ENCODE measurements at places on chromosomes 2 and 18.

- no peak for DNase-seq
These were observed 16.9 kb upstream of the CYRIA start for GRCh38 chr2:16682431-16683118.

DNA sequence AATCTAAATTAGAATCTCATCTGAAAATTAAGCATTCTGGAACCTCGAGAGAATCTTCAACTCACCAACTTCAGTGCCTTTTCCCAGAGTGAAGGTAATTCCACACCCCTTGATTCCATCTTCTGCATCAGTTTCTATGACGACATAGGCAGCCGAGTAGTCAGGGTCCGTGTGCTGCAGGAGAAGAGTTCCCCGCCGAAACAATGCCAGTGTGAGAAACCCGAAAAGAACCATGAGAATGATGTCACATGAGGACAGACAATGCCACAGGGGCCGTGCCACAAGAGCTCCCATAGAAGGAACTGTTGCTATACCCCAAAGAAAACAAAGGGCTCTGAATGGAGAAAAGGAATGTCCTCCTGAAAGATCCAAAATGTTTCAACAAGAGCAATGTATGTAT lies 6.0 kb downstream of the ENOSF1 start:
- DNase-seq, result no peak

- DNase-seq, result no peak
These were observed 562 bp downstream of the TWSG1 start for GRCh38 chr18:9334973-9335696.

GRCh38 chr2:42770288-42771131 lies 6.6 kb upstream of the OXER1 start:
- DNase-seq, result peak; percentile 52

- DNase-seq, result no peak
These were observed 155.5 kb upstream of the CAVIN2 start for GRCh38 chr2:192002418-192002817.

DNA sequence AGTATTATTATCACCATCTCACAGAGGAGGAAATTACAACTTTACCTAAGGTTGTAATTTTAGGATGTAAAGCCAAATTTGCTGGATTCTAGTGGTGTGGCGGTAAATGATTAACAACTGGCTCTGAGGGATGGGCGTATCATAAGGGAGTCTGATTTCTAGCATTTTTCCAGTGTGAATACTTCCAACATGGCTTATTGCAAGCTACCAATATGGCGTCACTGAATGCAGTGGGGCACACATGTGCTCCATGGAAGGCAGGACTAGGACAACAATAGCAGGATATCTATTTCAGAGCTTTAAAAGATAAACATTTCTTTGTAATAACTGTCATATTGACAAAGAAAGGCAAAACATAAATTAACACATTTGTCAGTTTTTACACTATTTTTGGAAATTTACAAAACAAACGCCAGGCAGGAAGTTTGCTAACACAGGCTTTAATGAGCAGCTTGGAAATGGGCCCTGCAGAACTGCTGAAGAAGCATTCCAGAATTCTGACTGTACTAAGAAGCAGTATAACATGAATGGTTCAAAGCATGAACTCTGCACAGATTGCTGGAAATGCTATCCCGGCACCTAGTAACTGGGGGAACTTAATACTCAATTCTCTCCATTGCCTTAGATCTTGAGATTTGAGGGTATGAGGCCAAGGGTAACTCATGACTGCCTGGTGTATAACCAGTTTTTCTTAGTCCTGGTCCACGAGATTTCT lies 439.3 kb upstream of the MAP2 start:
- no peak for DNase-seq

GRCh38 chr2:81767187-81767912 lies 1462.8 kb upstream of the LRRTM1 start:
- no peak for DNase-seq

GRCh38 chr2:218081063-218081462 lies 12.0 kb downstream of the RUFY4 start:
- DNase-seq, result no peak

DNA sequence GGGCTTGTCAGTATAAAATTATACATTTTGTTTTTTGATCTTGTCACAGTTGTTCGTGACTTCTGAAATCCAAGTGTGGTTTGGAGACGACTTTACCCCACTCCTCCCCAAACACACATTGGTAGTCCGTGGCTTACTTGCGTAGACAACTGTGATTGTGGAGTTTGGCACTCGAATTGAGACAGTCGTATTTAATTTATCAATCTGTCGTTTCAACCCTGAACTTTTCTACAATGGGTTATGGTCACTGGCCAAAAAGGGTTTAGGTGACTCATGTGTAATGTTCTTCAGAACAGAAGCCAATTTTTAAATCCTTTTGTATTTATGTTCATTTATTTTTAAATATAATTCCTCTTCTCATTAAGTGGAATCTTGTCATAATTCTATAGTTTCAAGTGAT lies 129.9 kb downstream of the SPTBN1 start:
- DNase-seq, result no peak

DNA sequence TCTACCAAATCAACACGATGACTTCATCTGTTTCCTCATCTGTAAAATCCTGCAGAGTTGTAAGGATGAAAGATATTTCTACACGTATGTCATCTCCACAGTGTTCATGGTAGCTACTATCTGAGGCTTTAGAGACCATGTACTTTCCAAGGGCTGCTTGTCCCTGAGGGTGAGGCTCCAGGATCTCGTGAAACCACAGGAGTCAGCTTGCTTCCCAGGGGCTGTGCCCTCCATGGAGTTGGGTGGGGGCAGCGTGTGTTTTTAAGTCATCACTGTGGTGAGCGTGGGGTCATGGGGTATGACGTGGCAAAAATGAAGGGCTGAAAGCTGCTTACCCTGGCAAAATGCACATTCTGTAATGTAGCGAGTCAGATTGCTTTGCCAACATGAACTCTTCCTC lies 81.6 kb downstream of the ASAP2 start:
- no peak for DNase-seq

DNA sequence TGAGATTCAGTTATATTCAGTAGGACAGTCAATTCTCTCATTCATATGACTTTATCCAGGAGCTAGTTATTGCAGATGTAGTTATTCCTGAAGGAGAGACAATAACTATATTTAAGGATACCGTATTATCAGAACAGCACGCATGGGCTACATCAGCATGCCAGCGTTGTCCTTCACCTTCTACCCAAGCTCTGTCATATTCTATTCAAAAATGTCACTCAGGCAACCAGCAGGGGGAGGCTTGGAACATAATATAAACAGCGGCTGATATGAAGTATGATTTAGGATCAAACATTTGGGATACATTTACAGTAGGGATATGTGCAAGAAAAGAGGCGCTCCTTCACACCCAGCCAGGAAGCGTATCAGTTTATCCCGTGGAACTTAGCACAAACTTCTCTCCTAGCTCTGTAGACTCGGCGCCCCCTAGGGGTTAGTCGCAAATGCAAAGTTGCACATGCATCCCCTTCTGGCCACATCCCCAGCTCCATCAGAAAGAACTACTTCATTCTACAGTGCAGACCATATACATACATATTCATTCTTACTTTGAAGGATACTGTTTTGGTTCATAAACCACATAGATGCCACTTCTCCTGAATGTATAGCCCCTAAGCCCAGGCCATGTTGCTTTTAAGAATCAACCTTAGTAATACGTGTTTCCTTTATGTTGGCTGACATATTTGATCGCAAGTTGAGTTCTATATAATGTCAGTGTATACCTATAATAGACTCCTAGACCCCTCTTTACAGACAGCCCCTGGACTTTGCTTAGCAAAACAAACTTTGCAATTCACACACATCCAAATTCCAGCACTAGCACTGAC lies 759.4 kb downstream of the ADCYAP1 start:
- DNase-seq, result peak; percentile 38

DNA sequence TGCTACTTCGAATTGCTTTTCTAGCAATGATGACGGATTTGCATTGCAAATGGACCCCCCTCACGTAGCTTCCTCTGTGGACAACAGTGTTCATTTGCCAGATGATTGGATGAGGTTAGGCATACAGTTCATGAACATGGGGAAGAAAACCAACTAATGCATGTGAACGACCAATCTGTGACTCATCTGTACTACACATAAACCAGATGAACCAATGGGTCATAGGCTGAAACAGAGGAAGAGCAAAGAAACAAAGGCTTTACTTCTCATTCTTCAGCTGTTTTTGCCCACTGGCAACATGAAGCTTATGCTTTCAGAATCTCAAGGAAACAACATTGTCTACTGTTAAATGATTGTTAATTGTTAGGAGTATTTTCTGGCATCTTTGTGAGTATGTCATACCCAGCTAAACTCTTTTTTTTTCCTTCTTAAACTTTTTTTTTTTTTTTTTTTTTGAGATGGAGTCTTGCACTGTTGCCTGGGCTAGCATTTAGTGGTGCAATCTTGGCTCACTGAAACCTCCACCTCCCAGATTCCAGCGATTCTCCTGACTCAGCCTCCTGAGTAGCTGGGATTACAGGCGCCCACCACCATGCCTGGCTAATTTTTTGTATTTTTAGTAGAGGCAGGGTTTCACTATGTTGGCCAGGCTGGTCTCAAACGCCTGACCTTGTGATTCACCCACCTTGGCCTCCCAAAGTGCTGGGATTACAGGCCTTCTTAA lies 35.5 kb downstream of the EFEMP1 start:
- DNase-seq, result no peak

- no peak for DNase-seq
These were observed 14.1 kb upstream of the CNNM3 start for GRCh38 chr2:96801786-96802595.

GRCh38 chr2:234963773-234964615 lies 12.2 kb downstream of the SH3BP4 start:
- no peak for DNase-seq

GRCh38 chr18:3163968-3164367 lies 55.8 kb downstream of the MYOM1 start:
- DNase-seq, result no peak

GRCh38 chr2:209762563-209762962 lies 9.1 kb upstream of the UNC80 start:
- no peak for DNase-seq

GRCh38 chr2:19104503-19104902 lies 253.9 kb downstream of the OSR1 start:
- DNase-seq, result no peak

- no peak for DNase-seq
These were observed 129.7 kb downstream of the WDSUB1 start for GRCh38 chr2:159156834-159157233.

DNA sequence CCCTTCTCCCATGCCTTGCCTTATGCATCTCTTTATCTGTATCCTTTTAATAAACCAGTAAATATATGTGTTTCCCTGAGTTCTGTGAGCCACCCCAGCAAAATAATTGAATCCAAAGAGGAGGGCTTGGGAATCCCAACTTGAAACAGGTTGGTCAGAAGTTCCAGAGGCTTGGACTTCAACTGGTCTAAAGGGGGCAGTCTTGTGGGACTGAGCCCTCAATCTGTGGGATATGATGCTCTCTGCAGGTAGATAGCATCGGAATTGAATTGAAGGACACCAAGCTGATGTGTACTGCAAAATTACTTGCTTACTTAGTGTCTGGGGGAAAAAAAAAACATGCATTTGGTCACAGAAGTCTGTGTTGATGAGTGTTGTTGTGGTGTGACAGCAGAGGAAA lies 1033.5 kb upstream of the TMEFF2 start:
- DNase-seq, result no peak
